ENCODE measurements at places on chromosomes 11 and 22.

GRCh38 chr11:118883004-118883367, 706 bp upstream of the CXCR5 start:
- no peaks in the 10 kb centered on the region for H3K27me3 ChIP-seq
- no peak overlapping the region for H3K4me3 ChIP-seq
- no peaks in the 10 kb centered on the region for H3K36me3 ChIP-seq

GRCh38 chr11:117565709-117566108, 231.3 kb downstream of the DSCAML1 start:
- no peaks in the 10 kb centered on the region for H3K4me1 ChIP-seq

DNA sequence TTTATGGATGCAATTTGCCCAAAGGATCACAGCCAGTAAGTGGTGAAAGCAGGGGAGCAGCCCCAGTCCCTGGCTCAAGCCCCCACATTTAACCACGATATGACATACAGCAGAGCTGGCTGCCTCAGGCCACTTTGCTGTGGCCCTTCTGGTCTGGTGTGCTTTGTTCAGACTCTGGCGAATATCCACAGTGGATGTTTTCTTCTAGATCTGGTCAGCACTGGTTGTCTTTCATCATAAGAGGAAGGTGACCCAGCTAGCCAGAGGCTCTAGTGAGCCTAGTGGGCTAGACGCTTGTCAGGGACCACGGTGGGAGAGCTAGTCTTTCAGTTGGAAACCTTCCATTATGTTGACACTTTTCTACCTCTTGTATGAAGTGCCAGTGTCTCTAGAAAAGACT, 42.5 kb downstream of the DGCR2 start:
- H3K27me3 ChIP-seq = no peaks in the 10 kb centered on the region
- H3K4me1 ChIP-seq = peaks cover 1% of the 10 kb centered on the region
- peaks cover 9% of the 10 kb centered on the region for H3K36me3 ChIP-seq

DNA sequence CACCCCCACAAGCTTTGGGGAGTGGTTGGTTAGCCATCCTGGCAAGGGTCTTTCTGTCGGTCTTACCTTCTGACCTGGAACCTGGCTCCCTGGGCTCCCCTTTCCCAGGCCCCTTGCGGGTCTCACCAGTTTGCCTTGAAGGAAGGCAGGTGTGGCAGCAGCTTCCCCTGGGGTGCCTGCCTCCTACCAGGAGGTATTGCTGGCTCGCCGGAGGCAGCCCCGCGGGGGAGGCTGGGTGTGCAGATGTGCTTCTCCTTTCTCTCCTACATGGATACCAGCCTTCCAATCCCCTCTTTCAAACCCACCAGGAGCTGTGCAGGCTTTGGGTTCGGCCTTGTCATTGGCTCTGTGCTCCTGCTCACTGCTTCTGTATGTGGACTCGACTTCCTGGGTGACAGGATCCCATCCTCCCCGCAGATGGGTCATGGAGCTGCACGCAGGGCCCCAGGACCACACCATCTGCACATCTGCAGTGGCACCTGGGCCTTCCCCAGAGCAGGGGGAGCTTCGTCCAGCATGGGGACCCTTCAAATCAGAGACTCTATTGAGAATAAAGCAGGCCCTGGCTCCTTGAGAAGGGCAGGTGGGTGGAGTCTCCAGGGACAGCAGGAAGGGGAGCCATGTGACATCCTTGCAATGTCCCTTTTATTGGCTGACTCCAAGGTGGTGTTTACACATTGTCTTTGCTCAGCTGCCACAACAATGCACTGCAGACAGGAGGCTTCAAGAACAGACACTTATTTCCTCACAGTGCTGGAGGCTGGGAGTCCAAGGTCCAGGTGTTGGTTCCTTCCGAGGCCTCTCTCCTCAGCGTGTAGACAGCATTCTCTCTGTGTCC, 592.0 kb downstream of the BRD1 start:
- no peak overlapping the region for H3K4me3 ChIP-seq
- no peaks in the 10 kb centered on the region for H3K36me3 ChIP-seq
- H3K27me3 ChIP-seq = no peaks in the 10 kb centered on the region

DNA sequence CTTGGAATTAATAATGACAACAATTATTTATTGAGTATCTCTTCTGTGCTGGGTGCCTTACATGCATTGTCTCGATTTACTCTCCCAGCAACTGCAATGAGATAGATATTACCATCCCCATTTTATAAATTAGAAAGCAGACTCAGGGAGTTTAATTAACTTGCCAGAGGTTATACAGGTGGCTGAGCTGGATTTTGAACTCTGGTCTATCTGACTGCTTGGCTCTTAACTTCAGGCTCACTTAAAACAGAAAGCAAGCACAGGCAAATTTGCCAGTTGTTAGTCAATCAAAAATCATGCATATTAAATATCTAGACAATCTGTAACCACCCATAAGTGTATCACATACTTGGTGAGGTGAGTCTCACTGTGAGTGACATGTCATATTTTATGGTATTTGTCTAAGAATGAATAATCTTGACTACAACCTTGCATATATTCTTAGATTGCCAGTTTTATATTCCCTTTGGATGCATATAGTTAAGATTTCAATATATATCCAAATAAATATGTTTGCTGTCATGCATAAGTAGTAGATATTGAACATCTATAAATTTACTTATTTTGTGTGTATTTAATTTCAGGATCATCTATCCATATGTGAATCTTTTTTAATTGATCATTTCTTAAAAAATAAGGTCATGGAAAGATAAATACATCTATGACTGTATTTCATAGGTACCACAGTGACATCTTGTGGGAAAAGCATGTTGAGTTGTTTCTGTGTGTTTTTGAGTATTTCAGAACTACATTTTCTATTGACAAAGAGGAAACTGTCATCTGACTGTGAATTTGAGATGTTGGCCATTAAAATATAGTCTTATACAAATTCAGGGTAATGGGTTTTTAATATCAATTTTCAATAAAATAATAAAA, 112.0 kb upstream of the ARHGAP42 start:
- H3K36me3 ChIP-seq = no peaks in the 10 kb centered on the region

- H3K27ac ChIP-seq = peak overlapping the region; percentile 94
- H3K4me3 ChIP-seq = no peak overlapping the region
- H3K36me3 ChIP-seq = no peaks in the 10 kb centered on the region
- H3K27me3 ChIP-seq = peaks cover 2% of the 10 kb centered on the region
- peaks cover 19% of the 10 kb centered on the region for H3K4me1 ChIP-seq
These were observed 14.7 kb downstream of the MIAT start for GRCh38 chr22:26672060-26672471.

- H3K27me3 ChIP-seq = no peaks in the 10 kb centered on the region
- no peaks in the 10 kb centered on the region for H3K4me1 ChIP-seq
- H3K36me3 ChIP-seq = no peaks in the 10 kb centered on the region
- H3K27ac ChIP-seq = peak within 1 kb of the TSS; percentile 80
- peak; percentile 50 for DNase-seq
These were observed at the start of gene INPP5J for GRCh38 chr22:31122532-31123291. INPP5J (plus strand) TSS chr22:31122966; CDS start chr22:31123015, 49 bp downstream.

DNA sequence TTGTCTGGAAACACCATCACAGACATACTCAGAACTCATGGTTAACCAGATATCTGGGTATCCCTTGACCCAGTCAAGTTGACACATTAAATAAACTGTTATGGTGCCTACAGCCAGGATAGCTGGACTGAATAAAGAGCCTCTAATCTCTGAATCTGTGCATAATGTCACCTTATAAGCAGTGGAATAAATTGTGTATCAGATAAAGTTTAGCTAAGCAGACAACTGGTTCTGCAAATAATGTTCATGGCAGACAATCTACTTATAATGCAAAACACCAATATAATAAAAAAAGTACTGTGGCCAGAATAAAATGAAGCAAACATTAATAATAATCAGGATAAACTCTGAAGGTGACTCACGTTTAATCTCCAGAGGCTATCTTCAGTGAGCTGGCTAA, 628.5 kb upstream of the FAT3 start:
- no peaks in the 10 kb centered on the region for H3K36me3 ChIP-seq
- no peak for DNase-seq
- no peaks in the 10 kb centered on the region for H3K4me1 ChIP-seq
- no peak overlapping the region for H3K4me3 ChIP-seq

DNA sequence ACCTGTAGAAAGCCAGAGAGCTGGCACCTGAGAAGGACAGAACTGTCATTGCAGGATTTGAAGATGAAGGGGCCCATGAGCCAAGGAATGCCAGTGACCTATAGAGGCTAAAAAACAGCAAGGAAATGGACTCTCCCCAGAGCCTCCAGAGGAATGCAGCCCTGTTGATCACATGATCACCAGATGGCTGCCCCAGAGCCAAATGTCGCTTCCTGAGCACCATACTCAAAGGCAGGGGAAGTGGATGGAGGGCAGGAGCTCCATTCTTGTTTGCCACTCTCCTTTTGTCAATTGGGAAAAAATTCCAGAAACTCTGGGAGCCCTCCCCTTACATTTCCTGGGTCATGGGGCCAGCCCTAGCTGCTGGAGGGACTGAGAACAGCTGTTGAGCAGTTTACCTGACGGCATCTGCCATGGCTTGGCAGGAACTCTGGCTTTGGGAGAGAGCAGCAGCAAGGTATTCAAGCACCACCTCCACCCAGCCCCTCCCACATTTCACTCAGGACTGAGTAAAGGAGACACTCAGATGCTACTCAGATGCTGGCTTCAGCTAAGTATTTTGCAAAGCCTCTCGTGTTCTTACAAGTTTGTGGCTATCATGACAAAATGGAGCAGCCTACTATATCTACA, 46.9 kb downstream of the DKK3 start:
- H3K4me1 ChIP-seq = peaks cover 2% of the 10 kb centered on the region
- H3K36me3 ChIP-seq = peaks cover 7% of the 10 kb centered on the region
- H3K27ac ChIP-seq = no peak overlapping the region
- no peak overlapping the region for H3K4me3 ChIP-seq
